Stimulated activated CD8-positive, alpha-beta memory T cell treated with anti-CD3 and anti-CD28 coated beads, Interleukin-2, amount 100 ng/mL, for 1 hour (primary cell): ENCODE measurements at places on chromosomes 5 and 9.

DNA sequence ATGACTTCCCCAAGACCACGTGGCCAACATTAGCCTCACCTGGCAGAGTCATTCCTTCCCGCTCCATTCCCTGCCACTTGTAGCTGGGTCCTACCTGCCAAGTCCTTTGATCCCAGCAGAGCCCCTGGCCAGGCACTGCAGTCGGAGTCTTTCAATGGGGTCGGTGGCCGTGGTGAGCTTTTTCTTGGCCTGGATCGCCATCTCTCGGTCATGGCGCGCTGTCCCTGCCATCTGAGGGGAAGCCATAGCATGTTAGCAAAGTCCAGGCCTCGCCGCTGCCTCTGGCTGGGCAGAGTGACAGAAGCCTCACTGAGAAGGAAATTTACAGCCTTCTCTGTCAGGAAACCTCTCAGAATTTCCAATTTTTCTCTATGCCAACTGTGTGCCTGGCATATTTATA is 17.5 kb downstream of the CAPSL start:
- no peak for DNase-seq

GRCh38 chr5:92713335-92713743 is 867.7 kb downstream of the NR2F1-AS1 start:
- DNase-seq = no peak

DNA sequence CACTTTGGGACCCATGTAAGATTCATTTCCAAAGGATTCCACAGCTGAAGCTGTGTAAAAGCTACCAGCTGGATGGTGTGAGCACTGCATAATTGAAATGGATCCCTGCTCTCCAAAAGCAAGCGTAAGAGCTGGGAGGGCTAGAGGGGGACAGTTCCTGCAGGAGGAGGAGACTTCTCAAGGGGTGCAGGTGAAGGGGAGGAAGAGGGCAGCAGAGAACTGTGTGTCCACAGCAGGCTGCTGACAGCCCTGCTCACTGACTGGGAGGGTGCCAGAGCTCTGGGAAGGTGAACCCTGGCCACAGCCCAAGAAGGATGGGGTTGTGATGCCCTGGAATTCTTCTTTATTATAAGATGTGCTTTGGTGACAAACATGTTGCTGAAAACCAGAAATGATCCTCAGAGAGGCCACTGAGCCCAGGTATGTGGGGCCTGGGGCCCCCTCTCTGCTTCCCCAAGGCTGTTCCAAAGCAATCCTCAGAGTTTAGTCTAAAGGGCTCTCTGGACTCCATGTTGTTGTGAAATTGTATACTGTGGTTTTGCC is 112.8 kb upstream of the SLC25A48 start:
- no peak for DNase-seq

DNA sequence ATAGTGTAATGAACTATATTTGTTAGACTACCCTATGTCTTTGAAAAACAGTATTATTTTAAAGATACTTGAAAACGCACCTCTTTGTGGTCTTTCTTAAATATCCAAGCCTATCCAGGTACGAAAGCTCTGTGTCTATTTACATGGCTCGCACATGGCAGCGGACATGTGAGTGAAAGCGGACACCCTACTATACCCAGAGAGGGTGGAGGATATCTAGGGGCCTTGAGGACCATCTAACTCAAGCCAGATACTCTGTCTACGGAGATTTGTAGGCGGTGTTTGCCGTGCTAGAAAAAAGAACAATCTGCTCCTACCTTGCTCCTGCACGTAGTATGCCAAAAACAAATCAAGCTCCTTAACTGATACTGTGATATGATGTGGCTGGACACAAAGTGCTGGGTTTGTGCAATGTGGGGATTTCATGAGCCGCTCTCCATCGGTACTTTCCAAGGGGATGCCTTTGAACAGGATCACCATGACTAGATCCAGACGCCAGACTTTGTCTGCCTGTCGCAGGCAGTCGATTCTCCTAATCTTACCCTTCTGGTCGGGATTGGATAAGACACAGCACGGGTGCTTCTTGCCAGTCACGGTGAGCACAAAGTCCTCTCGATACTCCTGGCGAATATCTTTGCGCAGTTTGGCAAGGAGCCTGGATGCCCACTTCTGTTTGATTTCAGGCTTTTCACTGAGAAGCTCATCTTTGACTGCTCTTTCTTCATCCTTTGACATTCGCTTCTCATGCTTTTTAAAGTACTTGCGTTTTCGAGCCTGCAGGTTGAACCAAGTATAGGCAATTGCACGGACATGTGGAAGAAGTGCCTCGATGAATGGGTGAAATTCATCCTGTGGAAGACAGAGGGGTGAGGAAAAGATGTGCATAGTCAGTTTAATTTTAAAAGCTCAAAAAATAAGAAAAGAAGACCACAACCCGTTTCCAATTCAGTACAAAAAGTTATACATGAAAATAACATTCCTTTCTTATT is 7.0 kb downstream of the NFIB start:
- DNase-seq = no peak

- DNase-seq = no peak
Measured at GRCh38 chr9:124929464-124929863, 11.4 kb downstream of the GOLGA1 start.

DNA sequence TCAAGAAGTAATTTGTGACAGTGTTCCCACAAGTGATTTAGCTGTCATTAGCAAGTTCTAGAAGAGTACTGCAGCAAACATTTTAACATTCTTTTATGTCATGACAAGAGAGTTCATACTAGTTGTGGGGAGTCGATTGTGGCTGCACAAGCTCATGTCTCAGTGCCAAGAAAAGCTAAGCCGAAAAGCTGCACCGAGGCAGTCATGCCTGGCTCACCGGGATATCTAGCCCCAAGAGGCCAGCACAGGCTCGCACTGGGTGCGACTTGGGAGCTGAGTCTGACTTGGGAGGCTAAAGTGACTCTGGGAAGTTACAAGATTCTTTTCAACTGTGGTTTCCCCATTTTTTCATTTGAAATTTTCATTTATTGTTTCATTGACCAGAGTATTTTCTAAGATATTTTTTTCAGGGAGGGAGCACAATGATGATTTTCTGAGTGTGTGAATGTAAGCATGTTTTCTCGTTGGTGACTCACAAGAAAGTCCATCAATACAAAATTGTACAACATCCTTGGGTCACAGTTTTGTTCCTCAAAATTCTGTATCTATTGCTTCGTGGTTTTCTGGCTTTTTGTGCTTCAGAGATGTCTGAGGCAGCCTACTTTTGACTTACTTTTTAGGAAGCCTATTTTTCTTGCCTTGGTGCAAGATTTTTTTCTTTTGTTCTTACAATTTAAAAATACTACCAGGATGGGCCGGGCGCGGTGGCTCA is 18.7 kb downstream of the CAST start:
- DNase-seq = no peak

GRCh38 chr9:25602400-25603044 is 75.7 kb downstream of the TUSC1 start:
- DNase-seq = no peak

GRCh38 chr9:12740845-12741244 is 34.0 kb upstream of the LURAP1L start:
- no peak for DNase-seq

DNA sequence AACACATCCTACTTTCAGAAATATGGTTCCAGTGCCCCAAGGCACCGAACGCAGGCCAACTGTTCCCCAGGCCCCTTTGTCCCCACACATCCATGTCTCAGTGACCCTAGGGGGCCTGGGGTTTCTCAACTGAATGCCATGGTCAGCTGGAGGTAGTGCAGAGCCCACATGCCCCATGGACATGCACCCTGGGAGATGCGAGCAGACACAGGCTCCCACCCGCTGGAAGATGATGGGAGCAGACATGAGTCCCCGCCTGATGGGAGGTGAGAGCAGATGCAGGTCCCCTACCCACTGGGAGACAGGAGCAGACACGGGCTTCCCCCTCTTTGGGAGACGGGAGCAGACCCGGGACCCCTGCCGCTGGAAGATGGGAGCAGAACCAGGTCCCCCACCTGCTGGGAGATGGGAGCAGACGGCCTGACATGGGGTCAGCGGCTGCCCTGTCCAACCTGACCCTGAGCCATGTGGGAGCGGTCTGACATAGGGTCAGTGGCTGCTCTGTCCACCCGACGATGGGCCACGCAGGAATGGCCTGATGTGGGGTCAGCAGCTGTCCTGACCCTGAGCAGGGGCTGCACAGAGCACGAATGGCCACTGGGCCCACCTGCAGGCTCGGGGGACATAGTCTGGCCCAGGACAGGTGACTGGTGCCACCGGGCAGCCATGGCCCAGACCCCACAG is 18.4 kb downstream of the ZDHHC11B start:
- no peak for DNase-seq

- no peak for DNase-seq
Measured at GRCh38 chr5:55633574-55634208, 78.4 kb downstream of the SLC38A9 start.

DNA sequence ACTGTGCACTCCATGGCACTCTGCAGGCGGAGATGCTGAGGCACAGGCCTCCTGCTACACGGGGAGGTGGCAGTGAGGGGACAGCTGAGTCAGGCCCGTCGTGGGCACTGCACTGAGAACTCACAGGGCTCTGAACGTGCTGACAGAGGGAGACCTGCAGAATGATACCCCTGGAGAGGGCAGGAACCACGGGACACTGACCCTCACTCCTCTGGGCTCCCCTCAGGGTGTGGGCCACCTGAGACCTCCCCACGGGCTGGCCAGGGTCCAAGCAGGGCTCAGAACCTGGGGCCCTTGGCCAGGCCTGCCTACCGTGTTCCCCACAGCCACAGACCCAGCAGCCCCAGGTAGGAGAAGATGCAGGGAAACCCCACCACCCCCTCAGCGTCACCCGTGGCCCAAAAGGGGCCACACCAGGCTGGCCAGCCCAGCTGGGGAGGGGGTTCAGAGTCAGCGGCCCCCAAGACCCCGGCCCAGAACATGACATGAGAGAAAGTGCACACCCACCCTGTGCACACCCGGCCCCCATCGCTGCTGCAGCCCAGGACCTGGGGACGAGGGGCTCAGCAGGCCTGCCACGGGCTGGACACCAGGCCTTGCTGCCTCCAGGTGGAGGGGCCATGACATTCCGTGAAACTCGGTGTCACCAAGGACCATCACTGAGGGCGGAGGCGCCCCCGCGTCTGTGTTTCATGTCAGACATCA is 30.9 kb downstream of the GLT6D1 start:
- no peak for DNase-seq
